ENCODE measurements at places on chromosomes 3 and 15. TPM values are rescaled to one million over a fixed set of nuclear protein-coding genes. Genes with fewer than 3 reads are reported as not detected.

FAM107A gene
- polyA plus RNA-seq = 1.0 TPM

- DNase-seq = peak; percentile 22
Observed at GRCh38 chr3:6326771-6327170, 534.1 kb upstream of the GRM7 start.

DNA sequence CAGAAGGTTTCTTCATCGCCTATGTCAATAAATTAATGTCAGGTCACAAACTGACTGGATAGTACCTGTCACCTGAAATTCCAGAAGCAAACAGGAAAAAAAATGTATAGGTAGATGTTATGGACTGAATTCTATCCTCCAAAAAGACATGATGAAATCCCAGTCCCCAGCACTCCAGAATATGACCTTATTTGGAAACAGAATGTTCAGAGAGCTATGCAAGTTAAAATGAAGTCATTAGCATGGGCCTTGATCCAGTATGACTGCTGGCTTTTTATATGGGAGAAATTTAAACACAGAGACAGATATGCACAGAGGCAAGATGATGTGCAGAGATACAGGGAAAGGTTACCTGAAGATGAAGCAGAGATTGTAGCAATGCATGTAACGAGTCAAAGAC is 953.4 kb downstream of the ZPLD1 start:
- DNase-seq = peak; percentile 39

DNA sequence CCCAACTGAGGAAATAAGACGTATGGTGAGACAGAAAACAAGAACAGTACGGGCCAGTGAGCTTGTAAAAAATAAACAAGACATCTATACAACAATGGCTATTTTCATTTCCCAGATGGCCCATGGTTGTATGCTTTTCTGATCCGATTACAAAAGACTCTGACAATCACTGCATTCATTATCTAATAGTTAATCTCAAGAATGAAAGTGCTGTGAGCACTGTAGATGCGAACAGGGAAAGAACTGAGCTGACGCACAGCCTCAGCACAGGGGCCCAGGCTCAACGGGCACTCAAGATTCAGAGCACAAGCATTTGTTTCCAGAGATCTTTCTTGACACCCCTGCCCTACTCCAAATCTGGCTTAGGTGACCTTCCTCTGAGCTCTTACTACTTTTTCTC is 6.9 kb downstream of the MTMR10 start:
- no peak for DNase-seq

Measured in muscle of back (tissue), 13 donors.